ENCODE measurements at places on chromosomes 11 and 22.

DNA sequence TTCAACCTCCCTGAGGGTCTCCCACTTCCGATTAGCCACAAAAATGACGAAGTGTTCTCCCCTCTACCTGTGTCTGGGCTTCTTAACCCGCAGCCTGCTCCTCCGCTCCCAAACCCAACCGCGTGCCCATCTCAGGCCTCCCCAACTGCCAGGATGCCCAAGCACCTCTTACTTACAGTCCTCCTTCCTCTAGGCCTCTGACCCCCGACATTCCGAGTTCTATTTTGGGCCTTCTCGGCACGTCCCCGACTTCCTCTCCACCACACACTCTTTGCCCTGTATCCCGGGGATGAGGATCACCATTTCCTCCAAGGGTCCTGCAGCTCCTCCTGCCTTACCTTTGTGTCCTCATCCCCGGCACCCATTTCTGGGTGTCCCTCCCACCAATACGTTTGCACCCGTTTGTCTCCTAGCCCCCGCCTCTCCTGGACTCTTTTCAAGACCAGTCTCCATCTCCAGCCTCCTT, 388 bp upstream of the MUS81 start:
- peak; percentile 60 for DNase-seq

DNA sequence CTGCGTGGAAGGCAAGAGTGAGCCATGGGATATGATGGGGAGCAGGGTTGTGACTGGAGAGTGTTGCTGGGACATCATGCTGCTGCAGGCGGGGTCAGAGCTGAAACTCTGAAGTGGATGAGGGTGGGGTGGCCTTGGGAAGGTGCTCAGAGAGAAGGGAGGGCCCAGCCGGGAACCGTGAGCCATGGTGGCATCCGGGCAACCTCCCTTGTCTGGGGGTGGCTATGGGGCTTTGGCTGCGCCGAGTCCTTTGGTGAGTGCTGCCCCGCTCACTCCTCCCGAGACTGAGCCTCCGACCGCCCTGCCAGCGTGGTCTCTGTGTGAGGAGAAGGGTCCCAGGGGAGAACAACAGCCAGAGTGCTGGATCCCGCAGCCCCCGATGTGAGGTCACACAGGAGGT, 632.0 kb downstream of the BRD1 start:
- no peak for DNase-seq

- DNase-seq: no peak
Measured at GRCh38 chr22:20578192-20578591, 70.8 kb downstream of the MED15 start.

- no peak for DNase-seq
Measured at GRCh38 chr11:71518506-71519471, 8.3 kb upstream of the KRTAP5-7 start.

DNA sequence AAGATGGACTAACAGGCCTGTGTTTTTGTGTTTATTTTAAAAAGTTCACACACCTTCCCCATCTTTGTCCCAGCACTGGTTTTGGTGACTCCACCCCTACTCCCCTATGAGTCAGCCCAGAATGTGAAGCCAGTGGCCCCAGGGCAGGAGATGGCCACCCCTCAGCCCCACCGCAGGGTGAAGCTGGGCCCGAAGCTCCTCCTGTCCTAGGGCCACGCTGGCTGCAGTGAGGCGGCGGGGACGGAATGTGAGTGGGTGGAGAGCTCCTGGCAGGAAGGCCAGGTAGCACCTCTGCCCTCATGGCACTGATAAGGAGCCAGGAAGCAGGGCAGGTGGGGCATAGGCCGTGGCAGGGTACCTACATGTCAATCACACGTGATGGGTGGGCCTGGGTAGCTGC, 39.9 kb downstream of the SGSM3 start:
- DNase-seq: no peak

DNA sequence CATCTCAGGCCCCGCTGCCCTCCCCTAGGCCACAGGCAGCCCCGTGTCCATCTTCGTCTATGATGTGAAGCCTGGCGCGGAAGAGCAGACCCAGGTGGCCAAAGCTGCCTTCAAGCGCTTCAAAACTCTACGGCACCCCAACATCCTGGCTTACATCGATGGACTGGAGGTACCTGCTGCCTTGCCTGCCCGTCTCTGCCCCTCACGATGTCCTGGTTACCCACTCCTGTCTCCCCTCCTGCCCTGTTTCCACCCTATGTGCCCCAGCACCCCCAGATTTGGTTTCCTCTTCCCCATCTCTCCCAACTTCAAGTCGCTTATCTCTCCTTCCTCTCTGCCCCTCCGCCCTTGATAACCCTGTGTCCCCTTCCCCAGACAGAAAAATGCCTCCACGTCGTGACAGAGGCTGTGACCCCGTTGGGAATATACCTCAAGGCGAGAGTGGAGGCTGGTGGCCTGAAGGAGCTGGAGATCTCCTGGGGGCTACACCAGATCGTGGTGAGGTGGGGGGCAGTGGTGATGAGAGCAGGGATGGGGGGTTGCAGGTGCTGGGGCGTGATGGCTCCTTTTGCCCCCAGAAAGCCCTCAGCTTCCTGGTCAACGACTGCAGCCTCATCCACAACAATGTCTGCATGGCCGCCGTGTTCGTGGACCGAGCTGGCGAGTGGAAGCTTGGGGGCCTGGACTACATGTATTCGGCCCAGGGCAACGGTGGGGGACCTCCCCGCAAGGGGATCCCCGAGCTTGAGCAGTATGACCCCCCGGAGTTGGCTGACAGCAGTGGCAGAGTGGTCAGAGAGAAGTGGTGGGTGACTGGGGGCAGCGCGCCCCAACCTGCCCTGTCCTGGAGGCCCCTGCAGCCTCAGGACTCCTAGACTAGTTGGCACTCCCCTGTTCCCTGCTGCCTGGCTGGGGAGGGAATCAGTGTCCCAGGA, 930 bp downstream of the SCYL1 start:
- no peak for DNase-seq

- DNase-seq: no peak
Measured at GRCh38 chr11:112404112-112404511, 143.5 kb upstream of the PLET1 start.

GRCh38 chr22:20412474-20413216, 18.7 kb downstream of the ZNF74 start:
- no peak for DNase-seq

- DNase-seq: no peak
Measured at GRCh38 chr11:130698174-130698573, 218.1 kb downstream of the SNX19 start.

GRCh38 chr11:35267504-35267903, 128.5 kb downstream of the CD44 start:
- no peak for DNase-seq

GRCh38 chr11:125273519-125274000, 109.0 kb downstream of the PKNOX2 start:
- no peak for DNase-seq

- DNase-seq: no peak
Measured at GRCh38 chr11:82003671-82004515, 729.8 kb downstream of the FAM181B start.

DNA sequence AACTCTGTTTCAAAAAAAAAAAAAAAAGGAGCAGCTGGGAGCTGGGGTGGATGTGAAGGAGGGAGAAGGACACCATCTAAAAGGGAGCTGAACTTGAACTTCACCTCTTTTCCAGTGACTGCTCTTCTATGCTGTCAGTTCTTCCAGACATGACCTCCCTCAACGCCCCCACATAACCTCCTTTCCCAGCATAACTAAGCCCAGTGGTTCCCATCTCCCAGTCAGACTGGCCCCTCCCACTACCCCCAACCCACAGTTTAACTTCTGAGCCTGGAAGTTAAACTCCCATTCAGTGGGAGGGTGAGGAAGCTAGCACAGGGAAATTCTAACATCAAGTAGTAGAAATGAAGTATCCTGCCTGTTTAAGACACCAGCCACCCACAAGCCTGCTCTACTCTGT, 1.8 kb downstream of the ARHGAP1 start:
- no peak for DNase-seq

- DNase-seq: no peak
Measured at GRCh38 chr22:28154861-28155260, 235.8 kb upstream of the PITPNB start.

- no peak for DNase-seq
Measured at GRCh38 chr11:8025123-8025522, 38.0 kb downstream of the EIF3F start.

DNA sequence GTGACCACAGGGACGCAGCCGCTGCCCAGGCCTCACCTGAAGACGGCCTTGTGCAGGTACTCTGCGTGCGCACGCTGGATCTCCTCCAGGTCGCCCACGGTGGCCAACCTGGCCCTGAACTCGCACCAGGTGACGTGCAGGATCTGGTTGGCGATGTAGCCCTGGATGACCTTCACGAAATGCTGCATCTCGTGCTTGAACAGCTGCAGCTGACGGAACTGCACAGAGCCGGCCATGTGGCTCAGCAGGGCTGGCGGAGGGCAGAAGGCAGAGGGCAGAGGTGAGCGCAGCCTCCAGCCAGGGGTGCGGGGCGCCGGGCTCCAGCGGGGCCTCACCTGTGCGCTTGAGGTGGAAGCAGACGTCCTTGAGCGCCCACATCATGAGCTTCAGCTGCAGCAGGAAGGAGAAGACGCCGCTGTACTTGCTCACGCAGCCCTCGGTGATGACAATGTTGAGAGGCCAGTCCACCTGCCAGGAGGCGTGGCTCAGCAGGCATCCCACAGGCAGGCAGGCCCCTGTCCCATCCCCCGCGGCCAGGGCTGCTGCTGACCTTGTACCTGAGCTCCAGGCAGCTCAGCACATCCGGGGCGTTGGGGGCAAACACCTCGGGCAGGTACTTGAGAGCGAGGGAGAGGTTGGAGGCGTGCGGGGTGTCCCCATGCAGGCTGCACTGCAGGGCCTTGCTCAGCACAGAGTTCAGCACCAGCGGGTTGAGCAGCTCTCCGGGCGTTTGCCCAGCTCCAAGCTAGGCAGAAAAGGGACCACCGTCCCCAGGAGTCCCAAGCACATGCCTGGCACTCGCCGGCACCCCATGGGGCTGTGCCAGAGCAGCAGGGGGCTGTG, 17.6 kb downstream of the SELENOO start:
- no peak for DNase-seq
